Umbilical cord (tissue), 2 donors: ENCODE measurements at places on chromosomes 2 and 18.

GRCh38 chr2:223460774-223461211 lies 141.4 kb downstream of the SCG2 start:
- DNase-seq = no peak

- DNase-seq = no peak
Measured at GRCh38 chr2:101399021-101399799, 11.9 kb upstream of the CREG2 start.

- DNase-seq = no peak
Measured at GRCh38 chr2:174664084-174664759, 66.6 kb upstream of the WIPF1 start.

DNA sequence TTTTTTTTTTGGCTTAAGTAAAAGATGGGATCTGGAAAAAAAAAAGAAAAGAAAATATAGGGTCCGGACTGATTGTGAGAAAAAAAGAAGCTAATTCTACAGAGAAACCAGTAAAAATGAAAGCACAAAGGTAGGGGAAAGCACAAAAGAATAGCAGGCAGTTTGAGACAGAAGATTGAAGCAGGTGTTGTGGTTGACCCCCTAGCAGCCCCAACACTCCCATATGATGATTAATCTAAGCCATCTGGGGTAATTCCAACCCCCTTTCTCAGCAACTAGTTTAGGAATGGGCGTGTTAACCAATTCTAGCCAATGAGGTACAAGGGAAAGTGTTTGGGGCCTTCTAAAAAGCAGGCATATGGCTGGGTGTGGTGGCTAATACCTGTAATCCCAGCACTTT lies 77.0 kb downstream of the MBD2 start:
- no peak for DNase-seq

- no peak for DNase-seq
Measured at GRCh38 chr2:200373231-200373630, 66.7 kb downstream of the SPATS2L start.

DNA sequence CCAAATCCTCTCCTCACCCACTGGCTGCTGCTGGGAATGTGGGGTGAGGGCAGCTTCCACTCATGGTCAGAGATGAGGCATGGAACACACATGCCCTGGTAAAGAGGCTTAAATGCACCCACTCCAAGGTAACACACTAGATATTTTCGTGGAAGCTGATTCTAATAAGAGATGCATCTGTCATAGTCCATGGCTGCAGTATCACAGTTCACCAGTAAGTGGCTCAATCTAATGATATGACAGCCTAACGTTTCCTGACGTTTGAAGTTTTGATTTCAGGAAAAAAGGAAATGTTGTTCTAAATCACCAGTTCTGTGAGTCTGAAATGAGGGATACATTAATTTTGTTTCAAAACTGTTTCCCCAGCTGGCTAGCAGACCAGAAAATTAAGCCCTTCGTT lies 38.2 kb downstream of the LCT start:
- no peak for DNase-seq
